ENCODE measurements at places on chromosomes 11 and 22.

GRCh38 chr11:38498721-38499120 lies 1900.7 kb upstream of the RAG2 start:
- no peak for DNase-seq

- DNase-seq, result peak; percentile 94
Observed at GRCh38 chr22:42937164-42937843, 77.6 kb downstream of the PACSIN2 start.

DNA sequence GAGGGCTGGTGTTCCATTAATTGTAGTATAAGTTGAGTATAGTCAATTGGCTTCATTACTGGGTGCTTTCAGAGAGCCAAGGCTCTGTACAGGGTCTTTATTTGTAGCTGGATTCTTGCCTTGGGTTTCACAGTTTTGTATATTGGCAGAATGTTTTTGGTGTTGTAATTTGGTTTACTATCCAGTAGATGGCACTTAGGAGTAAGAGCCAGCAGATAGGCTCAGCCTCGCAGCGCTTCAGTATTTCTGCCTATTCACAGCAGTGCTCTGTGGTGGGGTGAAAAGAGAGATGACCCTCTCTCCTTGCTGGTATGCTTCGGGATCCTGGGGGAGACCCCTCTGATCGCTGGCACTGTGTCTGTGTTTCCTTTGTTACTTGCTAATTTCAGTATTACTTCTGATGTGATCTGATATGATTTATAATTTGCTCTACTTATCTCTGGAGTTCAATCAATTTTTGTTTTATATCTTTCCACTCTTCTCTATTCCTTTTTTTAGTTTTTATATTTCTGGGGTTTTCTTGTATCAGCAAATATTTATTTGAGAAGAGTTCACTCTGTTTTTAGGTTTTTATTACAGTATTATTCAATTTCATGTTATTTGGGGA lies 52.2 kb downstream of the ANO5 start:
- DNase-seq, result peak; percentile 46

GRCh38 chr11:102276362-102276761 lies 40.9 kb upstream of the BIRC3 start:
- peak; percentile 34 for DNase-seq

DNA sequence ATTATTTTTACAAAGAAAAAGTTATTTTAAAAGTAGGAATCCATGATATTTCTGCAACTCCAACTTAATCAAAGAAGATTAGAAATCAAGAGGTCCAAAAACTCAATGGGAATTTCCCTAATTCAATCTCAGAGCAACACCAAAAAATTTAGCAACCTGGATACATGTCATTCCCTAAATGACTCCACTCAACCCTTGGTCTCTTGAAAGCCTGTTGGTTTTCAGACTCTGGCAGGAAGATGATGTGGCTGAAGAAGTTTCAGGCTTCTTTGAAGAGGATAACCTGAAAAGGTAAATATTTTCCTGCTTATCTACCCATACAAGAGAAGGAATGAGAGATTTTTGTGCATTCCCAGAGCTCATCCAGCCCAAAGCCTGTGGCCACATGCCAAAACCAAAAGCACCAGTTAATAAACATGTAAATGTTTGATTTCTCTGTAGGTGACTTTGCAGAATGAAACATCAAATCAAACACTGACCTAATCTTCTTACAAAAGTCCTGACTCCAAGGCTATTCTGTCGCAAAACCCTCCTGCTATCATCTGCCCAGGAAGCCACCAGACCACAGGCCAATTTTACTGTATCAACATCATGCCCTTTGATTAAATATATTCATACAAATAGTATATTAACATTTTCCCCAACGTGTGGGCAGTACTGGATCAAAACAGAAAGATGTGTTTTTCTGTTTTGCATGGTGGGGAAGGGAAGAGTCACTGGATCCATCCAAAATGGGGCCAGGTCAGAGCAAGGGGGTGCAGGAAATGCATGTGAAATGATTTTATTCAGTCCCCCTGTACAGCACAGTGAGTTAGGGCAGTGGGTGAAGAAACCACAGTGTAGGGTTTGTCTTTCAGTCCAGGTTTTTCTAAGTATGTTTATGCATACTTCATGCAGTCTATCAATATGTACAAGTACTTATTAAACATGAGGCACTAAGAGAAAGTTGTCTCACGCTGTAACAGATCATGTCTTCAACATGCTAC lies 38.8 kb downstream of the SMCO4 start:
- no peak for DNase-seq

- no peak for DNase-seq
Observed at GRCh38 chr11:81840380-81840779, 893.3 kb downstream of the FAM181B start.

DNA sequence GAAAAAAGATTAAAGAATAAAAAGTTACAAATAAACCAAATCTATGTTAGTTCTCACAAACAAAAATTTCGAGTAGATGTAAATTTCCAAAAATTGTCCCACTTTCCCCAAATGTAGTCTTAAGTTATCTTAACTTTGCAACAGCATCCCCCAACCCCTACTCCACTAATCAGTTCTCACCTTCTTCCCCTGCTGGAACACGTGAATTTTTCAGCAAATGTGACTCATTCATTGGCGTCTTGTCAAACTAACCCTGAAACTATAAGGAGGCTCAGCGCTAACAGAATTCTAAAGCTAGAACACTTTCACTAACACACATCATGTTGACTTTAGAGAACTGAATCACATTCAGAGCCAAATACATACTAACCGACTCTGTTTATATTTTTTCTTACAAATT lies 46.1 kb downstream of the PHF21A start:
- DNase-seq, result peak; percentile 80

GRCh38 chr11:126118806-126119205 lies 56.1 kb upstream of the CDON start:
- DNase-seq, result no peak

DNA sequence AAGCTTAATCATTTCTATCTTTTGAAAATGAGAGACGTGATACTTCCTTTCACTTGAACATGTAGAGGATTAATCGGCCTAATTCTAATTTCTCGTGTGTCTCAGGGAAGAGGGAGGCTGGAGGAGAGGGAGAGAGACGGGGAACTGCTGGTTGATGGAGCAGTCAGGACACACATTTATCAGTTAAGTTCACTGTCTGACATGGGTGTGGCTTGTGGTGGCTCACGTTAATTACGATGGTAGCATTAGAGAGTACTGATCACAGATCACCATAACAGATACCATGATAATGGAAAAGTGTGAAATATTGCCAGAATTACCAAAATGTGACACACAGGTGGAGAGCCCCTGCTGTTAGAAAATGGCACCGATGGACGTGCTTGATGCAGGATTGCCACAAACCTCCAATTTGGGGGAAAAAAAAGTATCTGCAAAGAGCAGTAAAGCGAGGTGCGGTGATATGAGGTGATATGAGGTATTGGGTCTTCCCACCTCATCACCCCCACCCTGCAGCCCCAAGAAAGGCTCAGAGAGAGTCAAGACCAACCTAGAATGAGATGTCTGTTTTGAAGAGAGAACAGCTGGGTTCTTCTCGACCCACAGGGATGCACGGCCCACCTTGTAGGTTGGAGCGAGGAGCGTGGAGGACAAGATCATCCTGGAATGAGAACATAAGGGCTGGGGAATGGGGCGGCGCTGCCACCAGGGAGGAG lies 19.7 kb downstream of the ZBED4 start:
- no peak for DNase-seq

GRCh38 chr11:75524665-75525432 lies 892 bp downstream of the GDPD5 start:
- no peak for DNase-seq

DNA sequence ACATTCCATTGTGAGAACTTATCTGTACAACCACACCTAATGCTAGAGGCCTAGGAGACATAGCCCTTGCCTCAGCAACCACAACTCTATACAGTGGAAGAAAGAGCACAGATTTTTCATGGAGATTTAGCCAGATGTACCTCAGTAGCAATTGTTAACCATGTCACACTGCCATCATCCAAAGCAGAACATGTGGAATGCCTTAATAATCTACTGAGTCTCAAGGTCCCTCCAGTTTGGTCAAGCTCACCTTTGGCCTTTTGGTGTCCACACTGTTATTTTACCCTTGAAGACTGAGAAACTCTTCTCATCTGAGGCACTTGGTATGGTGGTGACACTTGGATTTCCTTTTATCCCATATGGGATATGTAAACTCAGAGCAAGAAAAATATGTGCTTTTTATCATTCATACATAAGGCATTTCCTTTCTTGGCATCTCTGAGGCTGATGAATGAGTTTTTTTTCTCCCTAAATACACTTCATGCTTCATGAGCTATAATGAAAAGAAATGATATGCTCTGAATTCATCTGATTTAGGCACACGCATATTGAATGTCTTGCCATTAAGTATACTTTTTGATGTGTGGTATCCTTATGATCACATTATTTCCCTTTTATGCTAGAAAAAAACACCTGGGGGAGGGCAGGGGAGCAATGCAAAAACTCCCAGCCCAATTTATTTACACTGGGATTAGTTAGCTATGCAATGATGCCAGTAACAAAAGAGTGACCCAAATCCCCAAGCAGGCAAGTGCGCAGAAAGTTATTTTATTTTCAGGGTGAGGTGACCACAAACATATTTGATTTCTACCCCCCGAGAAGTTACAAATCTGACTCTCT lies 63.3 kb upstream of the ME3 start:
- DNase-seq, result peak; percentile 83

GRCh38 chr11:66593303-66593635 lies 284 bp downstream of the CCS start:
- no peak for DNase-seq

GRCh38 chr11:124170801-124171586 lies 12.2 kb upstream of the OR10D3 start:
- no peak for DNase-seq

GRCh38 chr11:3949125-3949524 lies 93.7 kb downstream of the STIM1 start:
- no peak for DNase-seq

- DNase-seq, result peak; percentile 87
Observed at GRCh38 chr22:35648066-35649025, at the start of gene APOL6. Gene APOL6, plus strand, starts transcription at chr22:35648446. Its CDS starts 7,980 bp downstream, at chr22:35656426.

DNA sequence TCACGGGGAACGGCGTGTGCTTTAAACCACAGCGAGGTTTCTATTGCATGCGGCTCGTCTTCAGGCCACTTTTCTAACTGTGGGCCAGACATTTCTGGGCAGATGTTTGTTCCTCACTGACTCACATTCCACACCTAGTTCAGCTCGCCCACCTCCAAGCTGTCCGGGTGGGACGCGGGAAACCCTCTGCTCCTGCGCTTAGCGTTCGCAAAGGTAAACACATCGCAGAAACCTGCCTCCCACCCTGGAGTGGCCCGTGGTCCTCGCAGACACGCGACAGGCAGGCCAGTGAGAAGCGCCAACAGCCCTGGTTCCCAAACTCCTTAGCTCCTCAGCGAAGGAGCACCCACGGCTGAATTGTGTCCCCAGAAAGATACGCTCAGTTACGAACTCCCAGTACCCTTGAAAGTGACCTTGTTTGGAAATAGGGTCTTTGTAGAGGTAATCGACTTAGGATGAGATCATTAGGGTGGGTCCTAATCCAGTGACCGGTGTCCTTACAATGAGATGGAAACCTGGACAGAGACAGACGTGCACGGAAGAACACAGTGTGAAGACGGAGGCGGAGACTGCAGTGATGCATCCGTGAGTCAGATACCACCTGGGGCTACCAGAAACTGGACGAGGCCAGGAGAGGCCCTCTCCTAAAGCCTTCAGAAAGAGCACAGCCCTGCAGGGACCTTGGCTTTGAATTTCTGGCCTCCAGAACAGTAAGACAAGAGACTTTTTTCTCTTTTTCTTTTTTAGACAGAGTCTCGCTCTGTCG lies 82.7 kb downstream of the CELSR1 start:
- peak; percentile 9 for DNase-seq

DNA sequence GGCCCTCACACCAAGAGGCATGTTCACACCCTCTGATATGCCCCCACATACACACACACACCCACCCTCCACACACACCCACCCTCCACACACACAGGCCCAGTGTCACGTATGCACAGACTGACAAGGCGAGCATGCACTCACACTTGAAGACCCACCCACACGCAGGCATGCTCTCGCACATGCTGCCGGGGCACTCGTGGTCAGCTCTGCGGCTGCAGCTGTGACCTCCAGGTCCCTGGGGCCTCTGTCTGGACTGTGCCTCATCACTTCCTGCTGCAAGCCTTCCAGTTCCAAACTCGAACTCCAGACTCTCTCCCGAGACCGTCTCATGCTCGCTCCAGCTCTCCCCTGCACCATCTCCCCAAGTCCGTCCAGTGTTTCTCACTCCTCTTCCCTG lies 9.5 kb downstream of the DCHS1 start:
- DNase-seq, result peak; percentile 80

DNA sequence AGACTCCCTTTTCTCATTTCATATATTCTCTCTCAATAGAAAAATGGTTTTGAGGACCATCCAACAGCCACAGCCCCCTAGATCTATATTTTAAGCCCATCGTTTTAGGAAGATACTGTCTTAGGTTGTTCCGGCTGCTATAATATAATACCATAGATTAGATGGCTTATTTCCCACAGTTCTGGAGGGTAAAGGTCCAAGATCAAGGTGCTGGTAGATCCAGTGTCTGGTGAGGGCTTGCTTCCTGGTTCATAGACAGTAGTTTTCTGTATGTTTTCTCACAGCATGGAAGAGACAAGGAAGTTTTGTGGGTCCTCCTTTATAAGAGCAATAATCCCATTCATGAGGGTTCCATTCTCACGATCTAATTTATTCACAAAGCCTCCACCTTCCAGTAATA lies 215.1 kb downstream of the AASDHPPT start:
- no peak for DNase-seq

DNA sequence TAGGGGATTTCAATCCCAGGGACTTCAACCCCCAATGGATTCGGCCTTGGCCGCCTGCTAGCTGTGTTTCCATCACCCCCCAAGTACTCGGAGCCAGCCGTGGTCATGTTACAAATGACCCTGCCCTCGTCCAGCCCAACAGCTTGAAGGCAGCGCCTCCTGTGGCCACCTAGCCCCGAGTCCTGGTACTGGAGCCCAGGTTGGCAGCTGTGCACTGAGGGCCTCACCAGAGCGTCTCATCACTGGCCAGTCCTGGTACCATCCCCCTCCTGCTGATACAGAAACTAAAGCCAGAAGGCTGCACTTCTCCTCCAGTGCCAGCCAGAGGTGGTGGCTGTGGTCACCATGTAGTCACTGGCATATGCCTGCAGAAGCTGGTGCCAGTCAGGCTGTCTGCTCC lies 44.9 kb upstream of the FADD start:
- peak; percentile 30 for DNase-seq

DNA sequence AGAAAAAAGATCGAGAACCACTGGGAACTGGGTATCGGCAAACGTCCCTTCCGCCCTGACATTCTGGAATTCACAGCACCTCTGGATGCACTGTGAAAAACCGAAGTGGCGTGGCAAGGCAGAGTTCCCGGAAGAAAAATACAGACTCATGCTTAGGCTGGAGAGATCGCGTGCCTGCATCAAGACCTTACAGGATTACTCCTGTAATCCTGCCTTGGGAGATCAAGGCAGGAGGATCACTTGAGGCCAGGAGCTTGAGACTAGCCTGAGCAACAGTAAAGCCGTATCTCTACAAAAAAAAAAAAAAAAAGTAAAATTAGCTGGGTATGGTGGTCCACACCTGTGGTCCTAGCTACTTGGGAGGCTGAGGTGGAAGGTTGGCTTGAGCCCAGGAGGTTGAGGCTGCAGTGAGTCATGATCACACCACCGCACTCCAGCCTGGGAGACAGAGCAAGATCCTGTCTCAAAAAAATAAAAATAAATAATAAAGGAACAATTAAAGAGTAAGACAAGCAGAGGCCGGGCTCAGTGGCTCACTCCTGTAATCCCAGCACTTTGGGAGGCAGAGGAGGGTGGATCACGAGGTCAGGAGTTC lies 19.9 kb upstream of the TEF start:
- peak; percentile 50 for DNase-seq
